ENCODE measurements at places on chromosomes 16 and 17.
A peak's percentile ranks its signal among the peaks of the same experiment; 100 is the strongest.

DNA sequence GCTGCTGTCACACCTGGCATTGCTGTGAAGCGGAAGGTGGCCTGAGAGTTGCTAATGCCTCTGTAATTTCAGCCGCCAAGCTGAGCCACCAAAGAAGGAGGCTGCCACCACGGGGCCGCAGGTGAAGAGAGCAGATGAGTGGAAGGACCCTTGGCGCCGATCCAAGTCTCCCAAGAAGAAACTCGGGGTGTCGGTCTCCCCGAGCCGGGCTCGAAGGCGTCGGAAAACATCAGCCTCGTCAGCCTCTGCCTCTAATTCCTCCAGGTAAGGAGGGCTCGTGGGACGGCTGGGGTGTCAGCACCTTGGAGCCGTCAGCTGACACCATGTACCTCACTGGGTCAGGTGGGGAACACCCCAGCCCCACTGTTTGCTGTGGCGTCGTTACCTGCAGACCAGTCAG is 16.2 kb upstream of the IL17C start:
- DNase-seq = no peak

GRCh38 chr17:66975614-66976378 is 11.3 kb downstream of the CACNG4 start:
- DNase-seq = no peak

DNA sequence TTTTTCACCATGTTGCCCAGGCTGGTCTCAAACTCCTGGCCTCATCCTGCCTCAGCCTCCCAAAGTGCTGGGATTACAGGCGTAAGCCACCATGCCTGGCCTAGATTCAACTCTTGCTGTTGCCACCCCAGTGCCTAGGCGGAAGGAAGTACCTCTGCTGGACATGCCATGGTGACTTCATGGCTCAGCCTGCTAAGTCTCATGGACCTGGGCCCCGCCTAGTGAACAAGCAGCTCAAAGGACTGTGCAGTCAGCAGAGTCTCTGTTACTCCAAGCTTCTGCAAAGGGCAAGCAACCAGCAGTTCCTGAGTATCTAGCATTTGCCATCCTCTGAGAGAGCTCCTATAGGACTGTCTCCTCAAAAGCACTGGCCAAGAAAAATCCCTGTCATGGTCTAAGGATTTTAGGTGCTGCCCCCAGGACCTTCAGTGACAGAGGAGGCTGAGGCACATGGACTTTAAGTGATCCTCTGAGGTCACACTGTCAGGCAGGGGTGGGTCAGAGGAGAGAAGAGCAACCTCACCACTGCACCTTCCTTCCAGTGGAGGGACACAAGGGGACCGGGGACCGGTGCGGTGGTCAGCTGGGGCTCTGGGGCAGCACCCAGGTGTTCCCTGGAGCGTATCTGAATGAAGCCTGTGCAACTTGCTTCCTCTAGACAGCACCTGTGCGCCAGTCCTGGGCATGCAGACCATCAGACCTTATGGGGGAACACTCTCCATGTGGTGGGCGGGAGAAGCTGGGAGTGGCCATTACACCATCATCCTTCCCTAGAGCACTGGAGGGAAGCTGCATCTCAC is 71.3 kb downstream of the IL21R start:
- no peak for DNase-seq

DNA sequence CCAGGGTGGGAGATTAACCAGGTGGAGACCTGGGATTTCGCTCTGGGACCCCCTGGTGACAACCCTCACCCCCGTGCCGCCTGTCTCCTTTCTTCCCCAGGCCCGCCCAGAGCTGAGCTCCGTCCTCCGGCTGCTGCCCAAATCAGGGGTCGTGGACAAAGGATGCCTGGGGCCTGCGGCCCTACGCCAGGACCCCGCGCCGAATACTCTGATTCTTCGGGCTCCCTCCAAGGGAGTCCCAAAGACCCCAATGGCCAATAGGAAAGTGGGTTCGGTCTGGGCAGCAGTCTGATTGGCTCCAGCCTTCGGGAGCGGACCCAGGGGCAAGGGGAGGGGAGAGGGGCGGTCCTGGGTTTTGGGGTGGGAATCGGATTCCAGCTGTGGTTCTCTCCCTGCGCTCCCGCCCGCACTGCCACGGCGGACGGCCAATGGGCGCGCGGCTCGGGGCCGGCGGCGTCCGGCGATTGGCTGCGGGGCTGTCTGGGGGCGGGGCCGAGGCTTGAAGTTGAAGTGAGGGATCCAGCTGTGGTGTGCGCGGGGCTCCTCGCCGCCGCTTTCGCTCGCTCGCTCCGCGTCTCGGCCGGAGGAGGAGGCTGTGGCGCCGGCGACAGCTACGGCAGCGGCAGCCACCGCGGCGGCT is at the start of gene CACNA1G:
Gene CACNA1G, plus strand, starts transcription at position 531 of the 640 bp plus-strand sequence. CDS start 745 bp downstream, outside the sequence.
- DNase-seq = peak; percentile 95

DNA sequence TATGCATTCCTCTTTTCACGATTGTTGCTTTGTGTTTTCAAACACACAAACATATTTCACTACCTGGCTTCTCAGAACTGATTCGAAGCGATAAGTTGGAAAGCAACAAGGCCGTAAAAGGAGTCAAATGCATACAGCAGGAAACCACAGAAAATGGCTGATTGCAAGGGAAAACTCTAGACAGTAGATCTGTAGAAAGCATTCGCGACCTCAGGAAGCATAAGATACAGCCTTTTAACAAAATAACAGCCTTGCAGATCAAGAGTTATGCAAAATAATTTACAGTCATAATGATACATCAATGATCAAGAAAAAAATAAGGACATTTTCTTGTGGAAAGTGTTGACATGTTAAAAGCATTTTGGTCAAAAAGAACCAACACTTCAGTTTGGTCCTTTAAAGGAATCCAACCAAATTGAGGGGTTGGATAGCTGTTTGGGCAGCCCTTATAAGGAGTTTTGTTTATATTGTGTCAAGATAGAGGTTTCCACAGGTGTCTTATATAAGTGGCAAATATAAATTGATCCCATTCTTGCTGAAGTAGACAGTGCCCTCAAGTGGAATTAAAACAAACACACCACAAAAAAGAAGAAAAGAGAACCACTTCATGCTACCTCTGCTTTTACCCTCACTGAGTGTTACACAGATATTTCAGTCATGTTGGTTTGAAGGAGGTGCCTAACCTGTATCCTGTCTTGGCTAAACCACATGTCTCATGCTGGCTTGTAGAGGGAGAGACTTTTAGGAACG is 5.5 kb downstream of the CYLD start:
- DNase-seq = no peak

DNA sequence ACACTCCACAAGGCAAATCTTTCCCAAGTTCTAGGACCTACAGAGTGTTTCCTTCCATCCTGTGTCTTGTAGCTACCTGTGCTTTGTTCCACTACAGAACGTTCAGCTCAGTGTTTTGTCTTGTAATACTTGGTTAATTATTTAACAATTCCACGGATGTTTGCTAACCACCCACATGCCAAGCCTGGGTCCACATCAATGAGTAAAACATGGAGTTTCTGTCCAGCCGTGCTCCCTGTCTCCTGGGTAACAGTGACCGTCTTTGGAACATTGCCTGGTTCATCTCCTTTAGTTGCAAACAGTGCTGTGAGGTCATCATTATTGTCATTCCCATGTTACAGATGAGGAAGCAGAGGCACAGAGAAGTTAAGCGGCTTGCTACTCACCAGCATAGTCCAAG is 41.3 kb downstream of the IRF8 start:
- no peak for DNase-seq

- DNase-seq = no peak
These were observed 95.1 kb downstream of the NTN1 start for GRCh38 chr17:9116311-9116835.

GRCh38 chr16:27859020-27859419 is 204.5 kb downstream of the GSG1L start:
- no peak for DNase-seq

DNA sequence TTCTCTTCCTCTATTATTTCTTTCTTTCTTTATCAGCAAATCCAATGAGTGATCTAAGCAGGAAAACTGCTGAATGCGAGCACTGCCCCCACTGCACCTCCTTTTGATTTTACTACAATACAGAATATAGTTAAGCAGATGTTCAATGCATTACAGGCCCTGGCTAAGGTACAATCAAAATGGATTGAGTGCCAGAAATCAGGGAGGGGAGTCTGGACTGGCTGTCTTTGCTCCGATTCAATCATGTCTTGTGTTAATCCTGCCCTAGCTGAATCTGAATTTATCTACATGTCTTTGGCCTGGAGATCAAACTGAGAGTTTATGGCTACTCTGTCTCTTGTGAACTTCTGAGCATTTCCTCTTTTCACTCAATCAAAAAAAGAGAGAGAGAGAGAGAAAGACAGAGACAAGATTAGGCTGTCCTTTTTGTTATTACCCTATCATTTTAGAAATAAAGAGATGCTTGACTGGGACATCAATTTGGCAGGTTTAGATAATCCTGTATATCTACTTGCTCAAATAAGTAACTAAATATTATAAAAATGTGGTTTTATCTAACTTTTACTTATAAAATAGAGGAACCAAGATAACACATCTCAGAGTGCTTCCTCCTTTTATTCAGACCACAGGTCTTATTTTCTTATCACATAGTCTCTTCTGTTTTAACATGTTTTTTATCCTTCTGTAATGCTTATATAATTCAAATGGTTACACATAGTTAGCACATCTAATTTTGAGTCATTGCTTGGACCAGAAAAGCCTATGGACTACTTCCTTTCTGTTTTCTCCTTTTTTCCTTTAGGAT is 656.2 kb downstream of the KCNJ2 start:
- no peak for DNase-seq
